ENCODE measurements at places on chromosomes 7 and 10. TPM values are rescaled to one million over a fixed set of nuclear protein-coding genes. Genes with fewer than 3 reads are reported as not detected.
A peak's percentile ranks its signal among the peaks of the same experiment; 100 is the strongest.

GRCh38 chr7:149637911-149638565 is 135.3 kb downstream of the ZNF467 start:
- no peak overlapping the region for H3K4me3 ChIP-seq
- H3K27me3 ChIP-seq = peaks cover 12% of the 10 kb centered on the region
- no peak for DNase-seq
- no peaks in the 10 kb centered on the region for H3K4me1 ChIP-seq

DNA sequence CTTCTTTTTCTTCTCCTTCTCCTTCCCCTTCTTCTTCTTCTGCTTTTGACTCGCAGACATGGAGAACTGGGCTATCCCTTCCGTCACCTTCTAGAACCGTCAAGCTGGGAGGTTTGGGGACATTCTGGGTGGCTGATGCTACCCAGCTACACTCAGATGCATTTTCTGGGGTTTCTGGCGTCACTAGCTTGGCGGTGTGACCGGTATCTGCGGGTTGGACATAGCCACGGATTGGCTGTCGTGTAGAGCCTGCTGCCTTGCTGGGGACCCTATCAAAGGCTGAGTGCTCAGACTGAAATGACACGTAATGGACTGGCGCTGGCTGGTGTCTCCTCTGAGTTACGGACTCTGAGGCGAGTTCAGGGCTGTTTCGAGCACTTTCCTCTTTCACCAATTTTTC is 101.7 kb downstream of the SVIL start:
- no peak overlapping the region for H3K27ac ChIP-seq
- H3K4me1 ChIP-seq = peaks cover 19% of the 10 kb centered on the region
- H3K4me3 ChIP-seq = no peak overlapping the region
- H3K27me3 ChIP-seq = no peaks in the 10 kb centered on the region
- no peaks in the 10 kb centered on the region for H3K36me3 ChIP-seq

- no peaks in the 10 kb centered on the region for H3K36me3 ChIP-seq
- H3K4me1 ChIP-seq = no peaks in the 10 kb centered on the region
- peak overlapping the region; percentile 78 for H3K4me3 ChIP-seq
- H3K27ac ChIP-seq = peak overlapping the region; percentile 85
- H3K27me3 ChIP-seq = no peaks in the 10 kb centered on the region
Observed at GRCh38 chr10:70232859-70233108, 445 bp downstream of the PPA1 start.

- peaks cover 46% of the 10 kb centered on the region for H3K4me1 ChIP-seq
- H3K4me3 ChIP-seq = peak overlapping the region; percentile 17
- peak overlapping the region; percentile 90 for H3K27ac ChIP-seq
- H3K27me3 ChIP-seq = no peaks in the 10 kb centered on the region
- DNase-seq = peak; percentile 71
Observed at GRCh38 chr7:101936611-101937231, 119.3 kb downstream of the CUX1 start.

- H3K4me1 ChIP-seq = peaks cover 25% of the 10 kb centered on the region
- no peaks in the 10 kb centered on the region for H3K36me3 ChIP-seq
- H3K4me3 ChIP-seq = no peak overlapping the region
- peak overlapping the region; percentile 86 for H3K27ac ChIP-seq
Observed at GRCh38 chr10:29643771-29644501, 9.2 kb upstream of the SVIL start.

- H3K27me3 ChIP-seq = no peaks in the 10 kb centered on the region
- no peak overlapping the region for H3K27ac ChIP-seq
- H3K36me3 ChIP-seq = no peaks in the 10 kb centered on the region
- no peaks in the 10 kb centered on the region for H3K4me1 ChIP-seq
Observed at GRCh38 chr10:82980321-82980720, 1105.3 kb downstream of the NRG3 start.

GRCh38 chr7:159210581-159211235 is 66.0 kb upstream of the VIPR2 start:
- no peaks in the 10 kb centered on the region for H3K36me3 ChIP-seq
- H3K27ac ChIP-seq = no peak overlapping the region
- H3K4me3 ChIP-seq = no peak overlapping the region
- no peaks in the 10 kb centered on the region for H3K27me3 ChIP-seq
- DNase-seq = no peak

DNA sequence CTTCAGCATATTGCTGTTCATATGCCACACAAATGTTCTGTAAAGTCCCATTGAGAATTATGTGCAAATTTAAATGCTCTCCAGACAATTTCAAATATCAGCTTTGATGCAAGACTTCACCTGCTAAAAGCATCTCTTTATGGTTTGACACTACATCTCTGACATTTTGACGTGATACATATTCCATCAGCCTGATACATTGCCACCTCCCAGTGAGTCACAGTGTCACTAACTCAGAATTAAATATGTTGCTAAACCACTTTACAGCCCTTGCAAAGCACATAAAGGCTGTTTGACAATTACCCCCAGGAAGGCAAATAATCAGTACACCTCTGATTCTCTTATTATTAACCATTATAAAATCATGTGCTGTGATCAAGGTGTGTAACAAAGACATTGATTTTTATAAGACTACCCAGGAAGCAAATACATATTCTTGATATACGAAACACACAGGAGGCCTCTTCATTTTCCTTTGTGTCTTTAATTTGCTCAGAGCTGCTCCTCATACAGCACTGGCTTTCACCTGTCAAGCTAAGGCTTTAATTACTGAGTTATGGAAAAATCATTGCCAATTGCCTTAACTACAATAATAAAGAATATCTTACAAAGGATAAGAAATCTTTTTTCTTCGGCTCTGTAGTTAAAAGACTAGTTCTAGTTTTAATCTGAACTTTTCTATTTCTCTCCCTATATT is 547.5 kb upstream of the C7orf33 start:
- H3K27me3 ChIP-seq = no peaks in the 10 kb centered on the region
- H3K4me1 ChIP-seq = no peaks in the 10 kb centered on the region
- no peak overlapping the region for H3K4me3 ChIP-seq
- no peak for DNase-seq
- no peak overlapping the region for H3K27ac ChIP-seq

The FOXP2 gene
- total RNA-seq = 44.9 TPM

The GPR26 gene
- total RNA-seq = not detected

The OR9A2 gene
- not detected for total RNA-seq

The SLC16A12 gene
- total RNA-seq = not detected

The GRM3 gene
- total RNA-seq = not detected

The AP1S1 gene
- 87.3 TPM for total RNA-seq
